ENCODE measurements at places on chromosomes 7 and 10.
A peak's percentile ranks its signal among the peaks of the same experiment; 100 is the strongest.

GRCh38 chr7:1850111-1850975, 180.3 kb downstream of the ELFN1 start:
- H3K4me1 ChIP-seq, result peaks cover 11% of the 10 kb centered on the region
- H3K36me3 ChIP-seq, result no peaks in the 10 kb centered on the region
- H3K4me3 ChIP-seq, result no peak overlapping the region
- no peak for DNase-seq
- H3K27ac ChIP-seq, result no peak overlapping the region

DNA sequence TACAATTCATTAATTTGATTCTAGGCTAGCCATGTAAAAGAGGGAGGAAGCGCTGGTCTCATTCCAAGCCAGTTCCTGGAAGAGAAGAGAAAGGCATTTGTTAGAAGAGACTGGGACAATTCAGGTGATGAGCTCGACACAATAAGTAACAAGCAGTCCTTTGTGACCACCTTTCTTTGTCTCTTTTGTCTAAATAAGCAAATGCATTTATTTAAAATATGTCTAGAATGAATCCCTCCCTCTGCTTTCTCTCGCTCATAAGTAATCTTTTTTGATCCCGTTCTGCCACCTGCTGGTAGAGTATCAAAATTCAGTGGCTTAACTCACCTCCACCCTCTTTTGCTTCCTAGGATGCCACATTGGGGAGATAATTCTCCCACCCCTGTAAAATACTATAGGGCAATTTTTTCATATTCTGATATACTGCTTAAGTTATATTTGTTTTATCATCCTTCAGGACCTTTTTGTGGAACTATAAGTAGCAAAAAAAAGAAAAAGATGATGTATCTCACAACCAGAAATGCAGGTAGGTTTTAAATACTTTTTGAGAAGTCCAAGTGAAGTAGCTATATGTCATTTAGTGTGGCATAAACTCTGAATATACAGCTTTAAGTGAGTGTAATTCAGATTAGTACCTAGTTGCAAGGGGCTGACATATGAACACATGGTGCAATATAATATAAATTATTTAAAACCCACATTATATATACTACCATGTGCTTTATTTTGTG, 91.5 kb downstream of the GSDME start:
- H3K27me3 ChIP-seq, result no peaks in the 10 kb centered on the region
- no peak overlapping the region for H3K27ac ChIP-seq
- DNase-seq, result peak; percentile 43

GRCh38 chr10:51203359-51203758, 129.1 kb downstream of the PRKG1 start:
- H3K27me3 ChIP-seq, result no peaks in the 10 kb centered on the region
- no peak for DNase-seq
- H3K4me3 ChIP-seq, result no peak overlapping the region

DNA sequence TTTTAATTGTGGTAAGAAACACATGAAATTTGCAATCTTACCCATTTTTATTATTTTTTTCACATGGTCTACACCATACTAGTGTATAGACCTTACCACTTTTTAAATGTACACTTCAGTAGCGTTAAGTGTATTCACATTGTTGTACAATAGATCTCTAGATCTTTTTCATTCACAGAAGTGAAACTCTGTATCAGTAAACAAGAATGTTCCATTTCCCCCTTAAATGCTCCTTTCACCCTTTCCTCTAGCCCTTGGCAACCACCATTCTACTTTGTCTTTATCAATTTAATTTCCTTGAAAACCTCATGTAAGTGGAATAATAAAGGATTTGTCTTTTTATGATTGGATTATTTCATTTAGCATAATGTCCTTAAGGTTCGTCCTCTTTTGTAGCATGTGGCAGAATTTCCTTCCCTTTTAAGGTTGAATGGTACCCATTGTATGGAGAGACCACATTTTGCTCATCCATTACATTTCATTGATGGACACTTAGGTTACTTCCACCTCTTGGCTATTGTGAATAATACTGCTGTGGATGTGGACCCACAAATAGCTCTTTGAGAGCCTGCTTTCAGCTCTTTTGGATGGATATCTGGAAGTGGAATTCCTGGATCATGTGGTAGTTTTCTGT, 45.7 kb downstream of the SNX10 start:
- DNase-seq, result no peak
- no peak overlapping the region for H3K4me3 ChIP-seq
- H3K27ac ChIP-seq, result peak overlapping the region; percentile 18
- no peaks in the 10 kb centered on the region for H3K27me3 ChIP-seq
- peaks cover 21% of the 10 kb centered on the region for H3K4me1 ChIP-seq
- peaks cover 5% of the 10 kb centered on the region for H3K36me3 ChIP-seq

- DNase-seq, result no peak
- H3K36me3 ChIP-seq, result peaks cover under 1% of the 10 kb centered on the region
- no peaks in the 10 kb centered on the region for H3K27me3 ChIP-seq
- no peak overlapping the region for H3K4me3 ChIP-seq
These were observed 67.1 kb downstream of the CUBN start for GRCh38 chr10:17062493-17062892.

- H3K27me3 ChIP-seq, result no peaks in the 10 kb centered on the region
- DNase-seq, result no peak
- no peaks in the 10 kb centered on the region for H3K36me3 ChIP-seq
- no peak overlapping the region for H3K27ac ChIP-seq
- no peak overlapping the region for H3K4me3 ChIP-seq
These were observed 147.6 kb downstream of the POLR1F start for GRCh38 chr7:19561121-19561805.

DNA sequence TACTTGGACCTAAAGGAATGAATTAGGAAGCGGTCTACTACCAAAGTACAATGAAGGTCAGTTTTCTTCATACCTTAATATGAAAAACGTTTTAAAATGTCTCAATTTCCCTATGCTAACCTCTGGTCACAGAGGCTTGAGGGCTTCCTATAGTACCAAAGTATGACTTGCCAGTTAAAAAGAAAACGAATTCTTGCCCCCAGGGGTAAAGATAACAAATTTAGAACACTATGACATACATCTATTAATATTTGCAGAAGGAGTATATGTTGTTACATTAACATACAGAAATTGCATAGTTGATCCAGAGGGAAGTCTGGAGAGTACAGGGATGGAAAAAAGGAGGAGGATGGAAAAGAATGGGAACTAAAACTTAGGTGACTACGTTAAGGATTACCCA, 13.8 kb upstream of the KMT2E start:
- DNase-seq, result no peak
- peak overlapping the region; percentile 87 for H3K27ac ChIP-seq
- peak overlapping the region; percentile 59 for H3K4me3 ChIP-seq
- H3K27me3 ChIP-seq, result no peaks in the 10 kb centered on the region

DNA sequence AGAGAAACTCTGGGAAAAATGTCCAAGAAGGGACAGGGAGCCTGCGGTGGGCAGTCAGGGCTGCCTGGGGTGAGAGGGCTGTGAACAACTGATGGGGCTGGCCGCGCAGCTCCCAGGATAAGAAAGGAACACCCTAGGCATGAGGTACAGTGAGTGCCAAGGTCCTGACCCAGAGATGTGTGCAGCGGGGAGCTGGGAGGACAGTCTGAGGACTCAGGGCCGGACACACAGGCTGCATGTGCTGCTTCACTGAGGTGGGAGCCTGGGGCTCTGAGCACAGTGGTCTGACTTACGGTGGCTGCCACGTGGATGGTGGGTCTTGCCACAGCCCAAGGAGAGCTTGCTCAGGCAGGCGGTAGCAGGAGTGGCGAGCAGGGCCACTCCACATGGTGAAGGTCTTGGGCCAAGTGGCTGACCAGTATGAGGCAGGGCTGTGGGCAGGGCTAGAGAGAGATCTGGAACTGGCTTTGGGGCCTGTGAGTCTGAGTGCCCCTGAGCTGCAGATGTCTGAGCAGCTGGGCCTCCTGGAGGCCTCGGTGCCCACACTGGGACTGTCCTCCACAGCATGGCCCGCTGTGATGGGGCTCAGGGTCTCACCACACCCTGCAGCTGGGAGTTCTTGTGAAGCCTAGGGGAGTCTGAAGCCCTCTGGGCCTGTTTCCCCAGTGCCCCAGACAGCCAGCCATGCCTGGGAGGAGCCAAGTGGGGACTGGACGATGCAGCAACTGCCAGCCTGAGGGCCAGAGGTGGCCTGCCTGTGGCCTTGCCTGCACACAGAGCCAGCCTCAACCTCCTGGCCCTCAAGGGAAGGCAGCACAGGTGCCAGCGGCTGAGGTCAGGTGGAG, 60.3 kb downstream of the RASGEF1A start:
- peaks cover 13% of the 10 kb centered on the region for H3K4me1 ChIP-seq
- H3K27ac ChIP-seq, result no peak overlapping the region
- no peaks in the 10 kb centered on the region for H3K36me3 ChIP-seq
- no peak overlapping the region for H3K4me3 ChIP-seq
- H3K27me3 ChIP-seq, result no peaks in the 10 kb centered on the region

GRCh38 chr7:29327455-29327854, 132.9 kb downstream of the CHN2 start:
- H3K4me3 ChIP-seq, result no peak overlapping the region
- DNase-seq, result no peak
- H3K36me3 ChIP-seq, result no peaks in the 10 kb centered on the region
- H3K27ac ChIP-seq, result no peak overlapping the region
- peaks cover 17% of the 10 kb centered on the region for H3K27me3 ChIP-seq

DNA sequence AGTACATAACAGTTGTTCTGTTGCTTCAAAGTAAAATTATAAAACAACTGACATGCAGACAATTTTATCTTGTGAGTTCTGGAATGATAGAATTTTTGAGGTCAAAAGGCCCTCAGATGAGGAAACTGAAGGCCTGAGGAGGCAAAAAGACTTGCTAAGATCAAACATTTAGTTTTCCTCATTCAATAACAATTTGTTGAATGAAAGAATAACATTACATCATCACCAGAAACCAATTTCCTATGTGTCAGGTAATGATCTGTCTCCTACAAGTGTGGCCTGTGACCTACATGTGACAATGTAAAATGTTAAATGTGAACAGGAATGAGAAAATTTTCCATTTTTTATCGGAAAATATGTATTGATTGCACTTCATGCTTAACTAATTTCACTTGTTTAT, 16.6 kb upstream of the ASB4 start:
- no peak for DNase-seq
- no peaks in the 10 kb centered on the region for H3K36me3 ChIP-seq
- H3K4me1 ChIP-seq, result peaks cover 10% of the 10 kb centered on the region
- H3K4me3 ChIP-seq, result no peak overlapping the region
- H3K27me3 ChIP-seq, result no peaks in the 10 kb centered on the region
- H3K27ac ChIP-seq, result no peak overlapping the region

- H3K4me3 ChIP-seq, result no peak overlapping the region
- no peaks in the 10 kb centered on the region for H3K4me1 ChIP-seq
- H3K27ac ChIP-seq, result no peak overlapping the region
- H3K36me3 ChIP-seq, result no peaks in the 10 kb centered on the region
- DNase-seq, result no peak
These were observed 258.5 kb upstream of the FERD3L start for GRCh38 chr7:19403691-19404090.

DNA sequence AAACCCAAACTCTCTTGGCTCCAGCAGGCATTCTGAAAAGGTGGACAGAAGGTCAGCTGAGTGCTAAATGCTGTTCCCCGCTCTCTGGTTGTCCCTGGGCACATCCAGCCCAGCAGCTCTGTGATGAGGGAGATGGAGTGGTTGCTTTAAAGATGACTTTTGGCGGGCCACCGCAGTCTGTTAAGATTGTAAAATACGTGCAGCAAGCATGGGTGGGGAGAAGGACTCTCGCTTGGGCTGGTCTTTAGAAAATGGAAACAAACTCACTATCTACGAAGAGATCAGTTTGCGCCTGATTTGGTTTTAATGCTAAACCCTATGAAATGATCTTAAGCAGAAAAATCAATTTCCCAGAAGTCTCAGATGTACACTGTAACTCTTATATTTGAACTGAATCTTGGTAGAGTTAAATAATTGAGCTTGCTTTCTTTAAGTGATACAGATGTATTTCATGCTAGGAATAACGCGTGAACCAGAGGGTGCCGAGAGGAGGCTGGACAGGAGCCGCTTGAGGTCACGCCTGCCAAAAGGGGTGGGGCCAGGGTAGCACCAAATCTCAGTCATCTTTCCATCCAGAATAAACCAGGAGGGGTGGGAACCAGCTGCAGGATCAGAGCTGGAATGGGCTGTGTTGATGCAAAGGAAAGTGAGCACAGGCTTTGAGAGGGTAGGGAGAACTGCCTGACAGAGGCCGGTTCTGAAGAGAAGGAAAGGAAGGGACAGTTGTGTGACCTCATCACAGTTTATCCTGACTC, 170.2 kb upstream of the MKI67 start:
- no peak for DNase-seq
- H3K4me1 ChIP-seq, result no peaks in the 10 kb centered on the region
- no peak overlapping the region for H3K27ac ChIP-seq
- H3K4me3 ChIP-seq, result no peak overlapping the region
